ENCODE measurements at places on chromosomes 12 and 14.
A peak's percentile ranks its signal among the peaks of the same experiment; 100 is the strongest.

- DNase-seq: no peak
Measured at GRCh38 chr12:92722897-92723296, 20.1 kb downstream of the PLEKHG7 start.

DNA sequence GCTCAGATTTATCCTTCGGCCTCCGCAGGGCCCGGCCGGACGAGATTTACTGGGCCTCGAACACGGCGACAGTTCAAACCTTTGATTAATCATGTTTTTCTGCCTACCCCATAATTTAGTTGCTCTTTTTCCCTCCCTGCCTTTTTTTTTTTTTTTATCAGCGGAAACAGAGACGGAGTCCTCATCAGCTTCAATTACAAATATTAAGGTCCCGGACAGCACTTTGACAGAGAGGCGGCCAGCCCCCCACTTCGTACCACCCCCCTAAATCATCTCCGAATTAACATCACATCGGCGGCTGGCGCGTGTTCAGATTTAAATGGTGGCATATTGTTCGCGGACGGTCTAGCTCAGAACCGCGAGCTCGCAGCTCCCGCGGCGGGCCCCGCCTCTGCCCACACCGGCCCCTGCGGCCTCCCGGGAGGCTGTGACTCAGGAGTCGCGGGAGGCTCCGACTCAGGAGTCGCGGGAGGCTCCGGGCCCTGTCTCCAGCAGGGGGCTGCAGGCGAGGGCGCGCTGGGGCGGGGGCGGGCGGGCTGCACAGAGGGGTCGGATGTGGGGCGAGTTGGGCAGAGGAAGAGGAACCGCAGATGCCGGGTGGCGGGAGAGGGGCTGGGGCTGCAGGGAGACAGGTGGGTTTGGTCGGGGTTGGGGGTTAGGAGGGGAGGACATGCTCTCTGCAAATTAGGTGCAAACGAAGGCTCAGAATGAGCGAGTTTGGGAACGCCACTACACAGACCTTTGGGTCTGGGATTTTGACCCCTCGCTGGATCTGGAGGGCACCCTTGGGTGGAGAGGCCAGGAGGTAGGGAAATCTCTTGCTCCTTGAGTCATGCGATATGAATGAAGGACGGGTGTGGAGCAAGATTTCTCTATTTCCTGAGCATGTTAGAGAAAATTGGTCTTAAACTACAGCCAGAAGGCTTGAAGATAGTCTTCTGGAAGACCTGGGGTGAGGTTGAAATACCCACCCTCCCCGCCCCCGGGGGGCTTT is 19.6 kb upstream of the ATP5MC2 start:
- DNase-seq: no peak

GRCh38 chr12:101698800-101699347 is 1.4 kb downstream of the CHPT1 start:
- DNase-seq: no peak

- no peak for DNase-seq
Measured at GRCh38 chr12:115638733-115639647, 638.5 kb downstream of the MED13L start.

GRCh38 chr12:75457191-75457590 is 23.4 kb upstream of the GLIPR1 start:
- DNase-seq: no peak

DNA sequence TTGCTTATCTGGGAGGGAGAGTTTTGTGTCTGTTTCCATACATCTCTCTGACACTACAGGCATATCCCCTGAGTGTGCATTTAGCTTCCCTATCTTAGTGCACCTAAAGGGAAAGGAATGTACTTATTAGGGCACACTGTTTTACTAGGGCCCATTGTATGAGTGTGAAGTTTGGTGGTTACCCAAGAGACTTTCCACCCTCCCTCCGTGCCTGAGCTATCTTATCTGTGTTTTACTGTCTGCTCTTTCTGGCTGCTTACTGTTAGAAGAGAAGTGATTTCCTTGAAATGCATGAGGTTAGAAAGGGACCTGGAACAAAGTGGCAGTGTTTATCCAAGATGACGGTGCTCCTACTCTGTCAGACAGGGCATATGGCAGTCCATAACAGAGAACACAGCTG is 8.5 kb upstream of the SVOP start:
- DNase-seq: no peak

- no peak for DNase-seq
Measured at GRCh38 chr12:124322271-124322998, 27.5 kb downstream of the RFLNA start.

DNA sequence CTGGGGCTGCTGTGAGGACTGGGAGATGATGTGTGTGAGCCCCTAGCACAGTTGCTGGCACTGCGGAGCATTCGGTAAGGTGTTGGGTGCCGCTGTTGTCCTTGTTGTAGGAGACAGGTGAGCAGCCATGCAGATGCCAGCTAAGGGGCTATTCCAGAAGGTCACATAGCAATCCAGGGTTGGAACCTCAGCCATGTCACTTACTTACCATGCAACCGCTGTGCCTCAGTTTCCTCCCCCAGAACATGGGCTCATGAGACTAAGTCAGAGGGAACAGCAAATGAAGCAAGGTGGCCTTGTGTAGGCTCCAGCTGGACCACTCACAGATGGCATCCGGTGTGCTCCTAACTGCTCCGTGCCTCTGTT is 13.2 kb downstream of the DTX1 start:
- no peak for DNase-seq

- no peak for DNase-seq
Measured at GRCh38 chr12:109952873-109953272, 43.3 kb downstream of the GIT2 start.

DNA sequence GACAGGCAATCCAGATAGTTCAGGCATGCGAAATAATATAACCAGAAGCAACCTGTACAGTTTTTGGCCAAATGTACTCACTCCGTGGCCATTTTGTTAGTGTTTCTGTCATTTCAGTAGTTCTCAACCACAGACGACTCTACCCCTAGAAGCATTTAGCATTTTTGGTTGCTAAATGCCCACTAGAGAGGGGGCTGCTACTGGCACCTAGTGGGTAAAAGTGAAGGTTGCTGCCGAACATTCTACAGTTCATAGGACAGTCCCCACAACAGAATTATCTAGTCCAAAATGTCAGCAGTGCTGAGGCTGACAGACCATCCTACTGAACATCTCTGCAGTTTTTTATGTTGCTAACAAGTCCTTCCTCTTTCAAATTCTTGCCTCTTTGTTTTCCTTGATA is 107.4 kb downstream of the TSHR start:
- no peak for DNase-seq

DNA sequence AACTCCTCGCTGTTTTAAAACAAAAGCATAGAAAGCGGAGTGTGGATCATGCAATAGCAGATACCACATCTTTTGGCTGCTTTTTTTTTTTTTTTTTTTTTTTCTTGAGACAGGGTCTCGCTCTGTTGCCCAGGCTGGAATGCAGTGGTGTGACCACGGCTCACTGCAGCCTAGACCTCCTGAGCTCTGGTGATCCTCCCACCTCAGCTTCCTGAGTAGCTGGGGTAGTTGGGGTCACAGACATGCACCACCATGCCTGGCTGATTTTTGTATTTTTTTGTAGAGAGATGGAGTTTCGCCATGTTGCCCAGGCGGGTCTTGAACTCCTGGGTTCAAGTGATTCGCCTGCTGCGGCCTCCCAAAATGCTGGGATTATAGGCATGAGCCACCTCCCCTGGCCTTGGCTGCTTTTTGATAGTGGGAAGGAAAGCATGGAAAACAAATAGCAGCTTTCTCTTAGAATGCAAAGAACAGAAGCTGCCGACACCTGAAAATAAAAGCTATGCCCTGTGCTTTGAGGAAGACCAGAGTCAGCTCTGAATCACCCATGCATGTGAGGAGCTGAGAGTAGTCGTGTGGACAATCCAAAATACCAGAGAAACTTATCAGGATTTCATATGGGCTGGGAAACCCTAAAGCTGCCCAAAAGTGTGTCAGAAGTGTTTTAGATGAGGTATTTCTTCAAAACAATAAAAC is 3.6 kb upstream of the ELK3 start:
- DNase-seq: no peak

DNA sequence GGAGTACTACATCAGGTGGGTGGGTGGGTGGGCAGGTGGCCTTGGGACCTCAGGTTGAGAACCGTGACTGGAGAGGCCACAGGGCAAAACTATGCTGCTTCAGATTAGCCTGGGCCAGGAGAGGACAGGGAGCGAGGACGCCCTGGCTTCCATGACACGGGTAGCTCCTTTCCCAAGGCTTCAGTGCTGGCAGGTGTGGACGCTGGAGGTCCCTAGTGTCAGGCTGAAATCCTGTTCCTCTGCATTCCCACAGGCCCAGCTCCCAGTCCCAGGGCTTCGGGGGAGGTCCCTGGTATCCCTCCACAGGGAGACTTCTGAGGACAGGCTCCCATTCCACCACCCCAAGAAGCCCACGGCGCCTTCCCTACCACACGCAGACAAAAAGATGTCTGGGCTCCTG is 31.6 kb downstream of the CCDC92 start:
- DNase-seq: no peak

DNA sequence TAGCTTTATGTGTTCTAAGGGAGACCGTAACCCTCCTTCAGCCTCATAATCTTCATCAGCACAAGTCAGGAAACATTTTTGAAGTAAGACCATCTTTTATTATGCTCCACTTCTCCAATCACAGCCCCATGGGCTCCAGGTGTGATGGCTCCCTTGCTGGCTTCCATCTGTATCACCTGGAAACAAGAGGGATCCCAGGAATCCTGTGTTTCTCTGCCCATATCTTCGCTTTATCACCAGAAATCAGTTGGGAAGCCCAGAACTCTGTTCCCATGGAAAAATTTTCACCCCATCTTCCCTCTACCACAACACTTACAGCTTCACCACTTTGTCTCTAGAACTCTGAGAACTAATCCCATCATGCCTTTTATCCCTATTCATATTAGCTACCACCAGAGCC is 68.3 kb downstream of the METTL25 start:
- DNase-seq: no peak

DNA sequence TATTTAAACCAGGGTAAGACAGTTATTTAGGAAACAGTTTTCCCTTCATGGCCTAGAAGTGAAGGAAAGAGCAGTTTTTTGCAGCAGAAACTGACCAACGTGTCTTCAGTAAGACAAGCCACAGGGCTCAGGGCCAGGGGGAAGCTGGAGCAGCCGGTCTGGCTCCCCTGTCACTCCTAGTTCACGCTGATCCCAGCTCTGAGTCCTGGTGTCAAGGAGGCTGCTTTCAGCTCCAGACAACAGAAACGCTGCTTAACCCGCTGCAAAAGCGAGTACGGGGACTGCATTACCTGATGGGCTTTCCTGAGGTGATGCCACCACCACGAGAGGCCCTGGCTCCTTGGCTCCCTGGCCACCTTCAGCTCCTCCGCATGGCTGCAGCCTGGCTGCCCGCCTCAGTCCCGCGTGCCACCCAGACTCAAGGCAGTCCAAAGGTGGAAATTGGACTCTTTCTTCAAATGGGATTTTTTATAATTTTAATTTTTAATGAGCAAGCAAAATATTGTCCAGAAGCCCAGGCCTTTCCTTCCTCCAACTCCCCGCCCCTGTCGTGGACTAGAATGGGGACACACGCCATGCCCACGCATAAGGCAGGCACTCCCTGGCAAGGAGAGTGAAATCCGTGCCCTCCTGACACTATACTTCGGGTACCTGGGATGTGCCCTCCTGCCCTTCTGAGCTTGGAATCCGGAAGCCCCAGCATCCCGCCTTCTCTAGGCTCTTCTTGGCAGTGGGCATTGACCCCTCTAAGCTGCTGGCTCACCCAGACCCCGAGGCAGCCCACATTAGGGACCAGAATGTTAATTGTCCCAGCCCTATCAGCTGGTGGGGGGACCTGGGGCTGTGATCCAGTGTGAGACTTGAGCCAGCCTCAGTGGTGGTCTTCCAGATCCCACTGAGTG is 85.0 kb downstream of the PAPOLA start:
- no peak for DNase-seq

DNA sequence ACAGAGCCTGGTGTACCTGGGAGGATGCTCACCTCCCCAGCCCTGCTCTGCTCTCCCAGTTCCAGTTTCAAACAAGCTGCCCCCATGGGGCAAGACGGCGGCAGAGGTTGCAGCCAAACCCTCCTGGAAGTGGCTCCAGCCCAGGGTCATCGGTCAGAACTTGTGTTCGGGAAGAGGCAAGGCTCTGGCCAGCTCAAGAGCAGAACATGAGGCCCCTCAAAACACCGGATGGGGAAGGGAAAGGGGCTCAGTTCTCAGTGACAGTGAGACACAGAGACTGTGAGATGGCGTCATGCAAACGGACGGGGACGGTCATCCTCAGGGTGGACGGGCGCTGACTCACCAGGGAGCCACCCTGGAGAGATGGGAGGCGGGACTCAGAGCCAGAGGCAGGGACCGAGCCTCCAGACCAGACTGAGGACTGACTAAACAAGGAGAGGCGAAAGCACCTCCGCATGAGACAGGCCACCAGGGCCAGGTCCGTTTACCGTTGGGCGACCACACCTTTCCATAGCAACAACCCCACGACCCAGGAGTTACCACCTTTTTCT is 63.9 kb upstream of the GALNT9 start:
- DNase-seq: no peak

GRCh38 chr12:68199127-68199526 is 26.5 kb downstream of the IL26 start:
- no peak for DNase-seq

- DNase-seq: no peak
Measured at GRCh38 chr14:81209167-81209836, 11.5 kb downstream of the GTF2A1 start.

DNA sequence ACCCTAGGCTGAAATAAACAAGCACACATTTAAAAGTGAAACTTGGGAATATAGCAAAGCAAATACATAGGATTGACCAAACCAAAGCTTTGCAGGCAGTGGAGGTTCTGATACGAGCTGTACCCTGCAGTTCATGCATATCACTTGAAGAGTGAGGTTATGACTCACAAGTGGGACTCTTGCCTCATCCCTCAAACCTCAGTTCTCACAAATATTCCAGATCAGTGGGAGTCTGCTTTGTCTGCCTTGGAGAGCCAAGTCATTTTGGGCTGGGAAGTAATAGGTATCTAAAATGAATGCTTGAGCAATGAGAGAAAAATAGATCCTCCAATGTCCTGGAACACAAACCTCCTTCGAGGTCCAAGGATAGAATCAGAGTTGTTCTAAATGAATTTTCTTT is 116.4 kb downstream of the LRIG3 start:
- DNase-seq: no peak

- peak; percentile 74 for DNase-seq
Measured at GRCh38 chr12:91335699-91336098, 153.1 kb upstream of the DCN start.

- peak; percentile 86 for DNase-seq
Measured at GRCh38 chr14:58243790-58244555, 670 bp upstream of the PSMA3 start.

DNA sequence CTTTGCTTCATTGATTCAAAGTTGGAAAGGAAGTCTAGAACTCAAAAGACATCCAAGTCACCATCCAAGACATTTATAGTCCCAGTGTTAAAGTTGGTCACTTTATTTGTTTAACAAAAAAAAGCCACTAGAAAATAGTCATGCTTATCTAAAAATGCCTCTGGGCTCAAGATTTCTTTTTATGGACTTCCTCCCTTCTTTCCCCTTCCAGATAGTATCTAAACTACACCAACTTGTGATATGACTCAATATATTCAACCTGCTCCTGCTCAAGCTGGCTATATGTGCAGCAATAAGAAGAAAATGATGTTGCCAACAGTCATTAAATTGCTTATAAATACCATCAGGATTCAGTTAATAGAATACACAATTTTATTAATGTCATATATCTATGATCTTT is 1177.1 kb downstream of the FLRT2 start:
- DNase-seq: no peak

- peak; percentile 75 for DNase-seq
Measured at GRCh38 chr14:60327447-60328331, 78.7 kb downstream of the PPM1A start.

Measured in NCI-H524 treated with DMSO at 0.1 percent for 48 hours (cell line).